Activated CD8-positive, alpha-beta memory T cell treated with anti-CD3 and anti-CD28 coated beads for 1 hour (primary cell): ENCODE measurements at places on chromosomes 1 and 21.

DNA sequence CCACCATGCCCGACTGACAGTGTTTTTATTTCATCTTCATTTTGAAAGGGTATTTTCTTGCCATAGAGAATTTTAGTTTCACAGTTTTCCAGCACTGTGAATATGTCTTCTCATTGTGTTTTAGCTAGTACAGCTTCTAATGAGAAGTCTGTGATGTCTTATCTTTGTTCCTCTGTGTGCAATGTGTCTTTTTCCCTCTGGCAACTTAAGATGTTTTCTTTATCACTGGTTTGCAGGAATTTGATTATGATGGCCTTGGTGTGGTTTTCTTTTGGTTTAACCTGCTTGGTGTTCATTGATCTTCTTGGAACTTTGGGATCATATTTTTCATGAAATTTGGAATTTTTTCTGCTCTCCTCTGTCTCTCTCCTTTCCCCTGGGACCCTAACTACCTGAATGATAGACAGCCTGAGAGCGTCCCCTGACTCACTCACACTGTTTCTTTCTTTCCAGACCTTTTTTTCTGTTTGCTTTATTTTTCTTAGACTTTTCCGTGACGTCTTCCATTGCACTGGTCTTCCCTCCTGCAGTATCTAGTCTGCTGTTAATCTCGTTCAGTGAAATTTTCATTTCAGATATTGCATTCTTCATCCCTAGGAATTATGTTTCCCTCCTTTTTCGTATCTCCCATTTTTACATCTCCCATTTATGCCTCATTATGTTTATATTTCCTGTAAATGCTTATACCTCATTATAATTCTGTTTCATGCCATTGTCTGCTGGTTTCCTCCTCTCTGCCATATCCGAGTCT, 48.5 kb downstream of the PDE9A start:
- no peak for DNase-seq

DNA sequence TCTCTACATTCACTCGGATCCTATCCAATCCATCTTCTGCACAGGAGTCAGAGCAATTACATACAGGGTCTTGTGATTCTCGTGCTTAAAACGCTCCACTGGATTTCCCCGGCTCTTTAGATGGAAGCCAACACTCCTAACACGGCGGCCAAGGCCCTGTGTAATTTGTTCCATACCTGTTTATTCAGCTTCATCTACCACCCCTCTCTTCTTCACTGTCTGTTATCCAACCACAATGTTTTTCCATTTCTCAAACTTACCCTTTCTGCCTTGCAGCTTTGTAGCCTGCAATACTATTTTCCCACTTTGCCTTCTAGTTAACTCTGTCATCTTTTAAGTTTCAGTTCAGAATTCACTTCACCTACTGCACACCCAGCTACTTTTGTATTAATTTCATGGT, 249.6 kb upstream of the USP25 start:
- DNase-seq = no peak

GRCh38 chr1:66999640-67000400, 54.1 kb downstream of the SLC35D1 start:
- DNase-seq = no peak

DNA sequence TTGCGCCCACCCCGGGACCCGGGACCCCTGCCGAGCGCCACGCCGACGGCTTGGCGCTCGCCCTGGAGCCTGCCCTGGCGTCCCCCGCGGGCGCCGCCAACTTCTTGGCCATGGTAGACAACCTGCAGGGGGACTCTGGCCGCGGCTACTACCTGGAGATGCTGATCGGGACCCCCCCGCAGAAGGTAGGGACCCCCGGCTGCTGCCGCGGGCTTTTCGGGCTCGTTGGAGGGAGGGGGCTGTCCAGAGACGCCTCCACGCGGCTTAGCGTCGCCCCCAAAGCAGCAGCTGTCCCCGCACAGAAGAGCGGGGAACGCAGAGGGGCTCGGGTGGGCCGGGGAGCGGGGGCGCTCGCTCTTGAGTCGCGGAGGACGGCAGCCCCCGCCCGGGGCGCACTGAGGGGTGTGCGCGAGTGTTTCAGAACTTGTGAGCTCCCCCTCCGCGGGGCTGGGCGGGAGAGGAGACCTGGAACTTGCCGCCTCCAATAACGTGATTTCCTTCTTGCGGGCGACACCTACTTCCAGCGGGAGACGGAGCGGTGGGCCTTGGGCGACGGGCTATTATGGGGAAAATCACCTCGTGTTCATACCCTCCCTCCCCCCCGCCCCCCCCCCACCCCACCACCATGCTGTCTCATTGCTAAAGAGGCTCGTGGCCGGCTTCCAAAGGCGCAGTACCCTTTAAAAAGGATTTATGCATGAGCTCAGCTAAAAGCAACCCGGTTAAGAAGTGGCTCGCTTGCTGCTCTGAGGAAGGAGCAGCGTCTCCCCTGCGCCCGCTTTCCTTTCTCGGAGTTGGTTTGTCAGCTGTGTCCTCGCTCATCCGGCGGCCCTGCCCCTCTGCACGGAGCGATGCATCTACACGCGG, 664 bp downstream of the BACE2 start:
- DNase-seq = no peak

DNA sequence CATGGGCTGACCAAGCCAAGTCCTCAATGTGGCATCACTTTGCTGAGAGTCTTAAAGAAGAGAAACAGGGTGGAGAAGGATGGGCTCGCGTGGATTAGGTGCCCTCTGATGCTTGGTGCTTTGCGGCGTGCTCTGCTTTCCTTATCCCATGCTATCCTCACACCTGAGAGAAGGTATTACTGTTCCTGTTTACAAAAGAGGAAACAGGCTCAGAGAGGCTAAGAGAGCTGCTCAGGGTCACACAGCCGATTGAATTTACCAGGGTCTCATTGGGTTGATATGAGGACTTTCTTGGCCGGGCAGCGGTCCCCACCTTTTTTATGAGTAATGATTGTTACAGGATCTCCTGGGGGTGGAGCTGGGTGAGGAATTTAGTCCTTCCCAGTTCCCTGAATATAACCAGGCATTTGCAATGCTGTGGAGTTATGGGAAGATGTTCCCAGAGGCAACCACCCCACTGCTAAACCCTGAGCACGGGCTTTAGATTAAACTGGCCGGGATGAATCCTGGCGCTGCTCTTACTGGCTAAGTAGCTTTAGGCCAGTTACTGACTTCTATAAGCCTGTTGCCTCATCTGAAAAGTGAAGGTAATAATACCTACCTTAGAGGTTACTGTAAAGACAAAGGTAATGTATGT, 4.5 kb downstream of the ASCL5 start:
- no peak for DNase-seq

- DNase-seq = no peak
Measured at GRCh38 chr1:230157420-230158390, 90.7 kb downstream of the GALNT2 start.

GRCh38 chr1:206573319-206573718, 38.9 kb downstream of the EIF2D start:
- DNase-seq = no peak

DNA sequence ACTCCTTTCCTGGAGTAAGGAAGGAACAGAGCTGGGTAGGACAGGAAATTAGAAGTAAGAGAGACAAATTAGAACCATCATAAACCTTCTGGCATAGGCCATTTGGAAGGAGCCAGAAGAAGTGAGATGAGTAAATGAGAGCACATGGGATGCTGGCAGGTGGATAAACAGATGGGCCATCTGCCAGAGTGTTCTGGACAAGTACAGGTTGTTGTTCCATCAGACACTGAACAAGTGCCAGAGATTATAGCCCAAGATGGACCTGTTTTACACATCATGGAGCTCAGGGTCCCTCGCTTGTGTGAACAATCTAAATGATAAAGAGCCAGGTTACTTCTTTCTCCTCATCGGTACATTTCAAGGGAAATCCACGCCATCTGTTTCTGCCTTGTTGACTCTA, 200.3 kb downstream of the HHIPL2 start:
- DNase-seq = no peak

GRCh38 chr1:46521414-46521813, 30.0 kb downstream of the KNCN start:
- no peak for DNase-seq

GRCh38 chr21:19566975-19567374, 1163.4 kb upstream of the TMPRSS15 start:
- no peak for DNase-seq

GRCh38 chr1:94000510-94001282, 91.5 kb upstream of the GCLM start:
- no peak for DNase-seq

DNA sequence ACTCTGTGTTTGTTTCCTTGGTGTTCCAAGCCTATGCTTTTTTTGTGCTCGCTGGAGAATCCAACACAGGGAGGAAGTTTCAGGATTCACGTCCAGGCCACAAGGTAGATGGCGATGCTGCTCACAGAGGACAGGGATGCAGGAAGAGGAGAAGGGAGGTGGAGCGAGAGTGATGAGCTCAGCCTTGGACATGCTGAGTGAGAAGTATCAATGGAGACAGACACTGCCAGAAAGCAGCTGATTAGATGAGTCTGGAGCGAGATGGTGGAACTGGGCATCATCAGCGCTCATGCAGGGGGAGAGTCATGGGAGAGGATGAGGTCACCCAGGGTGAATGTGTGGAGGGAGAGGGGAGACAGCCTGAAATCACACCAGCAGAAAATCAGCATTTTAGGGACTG, 110.0 kb downstream of the GLUL start:
- no peak for DNase-seq

GRCh38 chr1:3741566-3742438, 10.4 kb upstream of the CCDC27 start:
- DNase-seq = no peak

DNA sequence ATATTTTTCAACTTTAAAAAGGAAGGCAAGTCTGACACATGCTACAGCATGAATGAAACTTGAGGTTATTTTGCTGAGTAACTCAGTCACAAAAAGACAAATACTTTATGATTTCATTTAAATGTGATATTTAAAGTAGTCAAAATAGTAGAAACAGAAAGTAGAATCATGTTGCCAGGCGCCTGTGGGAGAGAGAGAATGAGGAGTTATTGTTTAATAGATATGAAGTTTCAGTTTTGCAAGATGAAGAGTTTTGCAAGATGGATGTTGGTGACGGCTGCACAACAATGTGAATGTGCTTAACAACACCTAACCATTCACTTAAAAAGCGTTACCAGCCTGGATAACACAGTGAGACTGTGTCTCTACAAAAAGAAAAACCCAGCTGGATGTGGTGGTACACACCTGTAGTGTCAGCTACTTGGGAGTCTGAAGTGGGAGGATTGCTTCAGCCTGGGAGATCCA, 20.7 kb upstream of the ATP1A1 start:
- DNase-seq = no peak

DNA sequence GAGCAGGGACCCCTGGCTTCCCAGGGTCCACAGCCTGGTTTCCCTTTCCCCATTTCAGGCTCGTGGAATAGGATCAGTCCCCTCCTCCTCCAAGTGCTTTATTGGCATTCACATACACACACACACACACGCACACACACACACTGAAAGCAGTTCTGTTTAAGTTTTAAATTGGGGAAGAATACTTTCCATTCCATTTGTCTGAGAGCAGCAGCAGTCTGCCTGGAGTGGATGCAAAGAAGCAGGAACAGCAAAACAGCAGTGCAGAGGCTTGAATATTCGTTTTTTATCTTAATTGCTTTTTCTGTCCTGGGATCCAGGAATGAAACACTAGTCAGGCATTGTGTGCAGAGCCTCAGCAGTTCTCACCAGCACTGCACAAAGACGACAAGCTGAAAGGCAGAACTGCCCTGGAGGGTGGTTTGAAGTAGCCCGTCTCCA, 7.1 kb downstream of the CYB561D1 start:
- no peak for DNase-seq

- no peak for DNase-seq
Measured at GRCh38 chr1:196451103-196451502, 157.1 kb downstream of the KCNT2 start.

DNA sequence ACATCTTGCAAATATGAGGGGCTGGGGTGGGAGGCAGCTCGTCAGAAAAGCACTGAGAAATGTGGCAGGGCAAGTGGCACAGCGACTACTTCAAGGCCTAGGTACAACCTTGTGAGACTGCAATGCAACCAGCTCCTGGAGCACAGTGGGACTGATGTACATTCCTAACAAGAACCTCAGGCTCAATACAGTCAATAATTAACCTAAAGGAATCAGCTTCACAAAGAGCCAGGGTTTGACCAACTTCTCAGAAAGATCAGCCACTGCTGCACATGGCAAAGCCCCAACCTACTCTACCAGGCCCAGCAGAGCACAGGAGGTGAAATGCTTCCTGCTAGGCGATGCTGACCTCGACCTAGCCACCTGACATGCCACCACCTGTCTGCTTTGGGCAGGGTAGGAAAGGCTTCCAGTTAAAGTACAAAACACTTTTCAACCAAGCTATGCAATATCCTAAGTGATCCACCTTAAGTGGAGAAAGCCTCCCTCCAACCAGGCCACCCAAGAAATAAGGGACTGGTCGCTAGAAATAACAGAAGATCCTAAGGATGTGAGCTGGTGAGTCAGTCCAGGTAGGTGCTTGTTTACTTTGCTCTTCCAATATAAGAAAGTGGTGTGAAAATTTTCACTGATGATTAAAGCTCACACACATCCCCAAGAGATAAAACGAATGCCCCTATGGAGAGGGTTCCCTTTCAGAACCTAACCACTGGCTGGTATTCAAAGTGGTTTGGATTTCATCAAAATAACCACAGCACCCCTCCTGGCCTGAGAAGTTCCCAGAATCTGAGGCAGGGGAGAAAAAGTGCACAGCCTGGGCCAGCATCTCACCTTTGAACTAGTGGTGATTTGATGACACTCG, 2.1 kb downstream of the RIPK4 start:
- no peak for DNase-seq

- DNase-seq = no peak
Measured at GRCh38 chr1:56562891-56563452, 16.4 kb downstream of the PLPP3 start.
